ENCODE measurements at places on chromosomes 11 and 22. TPM values are rescaled to one million over a fixed set of nuclear protein-coding genes. Genes with fewer than 3 reads are reported as not detected.

GRCh38 chr11:69473276-69473845, 8.1 kb upstream of the LINC01488 start:
- no peak overlapping the region for H3K4me3 ChIP-seq
- no peaks in the 10 kb centered on the region for H3K27me3 ChIP-seq
- no peaks in the 10 kb centered on the region for H3K4me1 ChIP-seq
- no peaks in the 10 kb centered on the region for H3K36me3 ChIP-seq
- H3K27ac ChIP-seq, result no peak overlapping the region

- DNase-seq, result no peak
- no peak overlapping the region for H3K4me3 ChIP-seq
- no peaks in the 10 kb centered on the region for H3K27me3 ChIP-seq
Measured at GRCh38 chr11:9754010-9754471, 90.2 kb downstream of the SWAP70 start.

DNA sequence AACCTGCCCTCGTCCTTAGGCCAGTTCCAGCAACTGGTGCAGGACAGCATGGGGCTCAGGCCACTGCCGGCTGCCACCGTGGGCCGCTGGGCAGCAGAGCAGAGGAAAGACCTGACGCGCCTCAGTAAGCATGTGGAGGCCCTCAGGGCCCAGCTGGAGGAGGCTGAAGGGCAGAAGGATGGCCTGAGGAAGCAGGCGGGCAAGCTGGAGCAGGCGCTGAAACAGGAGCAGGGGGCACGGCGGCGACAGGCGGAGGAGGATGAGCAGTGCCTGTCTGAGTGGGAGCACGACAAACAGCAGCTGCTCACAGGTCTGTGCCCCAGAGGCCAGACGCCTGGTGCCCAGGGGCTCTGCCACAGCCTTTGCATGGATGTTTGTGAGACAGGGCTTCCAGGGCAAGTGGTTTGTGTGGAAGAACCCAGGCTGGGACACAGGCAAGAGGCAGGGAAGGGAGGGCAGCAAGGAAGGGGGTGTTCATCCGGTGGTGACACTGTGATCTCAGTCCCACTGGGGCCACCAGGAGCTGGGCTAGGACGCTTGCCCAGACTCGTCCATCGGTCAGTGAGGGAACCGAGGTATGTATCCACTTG, 13.9 kb downstream of the CCDC157 start:
- no peaks in the 10 kb centered on the region for H3K27me3 ChIP-seq
- H3K27ac ChIP-seq, result no peak overlapping the region
- no peak for DNase-seq
- no peaks in the 10 kb centered on the region for H3K36me3 ChIP-seq

- no peak overlapping the region for H3K27ac ChIP-seq
- no peaks in the 10 kb centered on the region for H3K27me3 ChIP-seq
- H3K4me3 ChIP-seq, result no peak overlapping the region
- H3K36me3 ChIP-seq, result no peaks in the 10 kb centered on the region
Measured at GRCh38 chr11:2577991-2578928, 121.5 kb downstream of the KCNQ1OT1 start.

DNA sequence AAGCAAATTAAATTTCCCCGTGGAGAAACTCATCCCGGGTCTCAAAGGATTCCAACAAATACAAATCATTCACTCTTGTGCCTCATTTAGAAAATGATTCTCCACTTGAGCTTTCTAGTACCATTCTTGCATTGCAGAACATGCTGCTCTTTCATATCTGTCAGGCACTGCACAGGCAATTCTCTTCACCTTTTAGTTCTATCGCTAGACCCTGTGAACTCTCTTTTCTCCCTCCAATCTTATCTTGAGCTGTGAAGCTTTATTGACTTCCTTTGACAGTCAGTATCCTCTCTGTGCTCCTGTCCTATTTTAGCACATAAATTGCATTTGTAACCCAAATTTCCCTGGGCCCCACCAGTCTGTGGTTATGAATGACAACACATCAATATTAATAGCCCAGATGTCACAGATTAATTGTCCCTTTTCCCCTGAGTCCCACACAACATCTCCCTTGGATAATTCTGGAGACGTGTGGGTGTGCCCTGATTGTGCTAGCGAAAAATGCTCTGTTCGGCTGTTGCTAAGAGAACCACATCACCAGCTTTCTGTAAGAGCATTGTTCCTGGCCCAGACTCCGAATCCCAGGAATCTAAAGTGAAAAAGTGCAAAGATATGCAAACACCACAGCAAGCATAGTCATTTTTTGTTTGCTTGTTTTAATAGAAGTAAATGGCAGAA, 22.4 kb upstream of the SC5D start:
- no peak for DNase-seq
- H3K36me3 ChIP-seq, result no peaks in the 10 kb centered on the region
- no peak overlapping the region for H3K27ac ChIP-seq
- H3K4me1 ChIP-seq, result no peaks in the 10 kb centered on the region
- H3K4me3 ChIP-seq, result no peak overlapping the region
- peaks cover 49% of the 10 kb centered on the region for H3K27me3 ChIP-seq

DNA sequence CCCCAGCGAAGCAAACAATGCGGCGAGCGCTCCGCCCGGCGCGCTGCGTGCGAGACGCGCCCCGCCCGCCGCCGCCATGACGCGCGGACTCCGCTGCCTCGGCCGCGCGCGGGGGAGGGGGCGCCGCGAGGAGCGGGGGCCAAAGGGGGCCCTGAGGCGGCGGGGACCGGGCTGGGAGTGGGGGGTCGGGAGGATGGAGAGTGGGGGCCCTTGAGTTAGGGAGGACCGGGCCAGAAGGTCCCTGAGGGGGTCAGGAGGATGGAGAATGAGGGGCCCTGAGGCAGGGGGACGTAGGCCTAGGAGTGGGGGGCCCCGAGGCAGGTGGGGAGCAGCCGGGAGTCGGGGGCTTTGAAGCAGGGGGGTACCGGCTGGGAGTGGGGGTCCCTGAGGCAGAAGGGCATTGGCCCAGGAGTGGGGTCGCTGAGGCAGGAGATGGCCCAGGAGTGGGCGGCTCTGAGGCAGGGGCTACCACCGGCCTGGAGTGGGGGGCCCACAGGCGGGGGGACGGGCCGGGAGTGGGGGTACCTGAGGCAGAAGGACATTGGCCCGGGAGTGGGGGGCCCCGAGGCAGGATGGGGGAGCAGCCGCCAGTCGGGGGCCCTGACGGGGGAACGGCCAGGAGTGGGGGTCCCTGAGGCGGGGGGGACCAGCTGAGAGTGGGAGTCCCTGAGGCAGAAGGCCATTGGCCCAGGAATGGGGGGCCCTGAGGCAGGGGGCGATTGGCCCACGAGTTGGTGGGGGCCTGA, at the start of gene BRD1:
BRD1 (minus strand) TSS at position 21 of the 746 bp plus-strand sequence. CDS start 3,556 bp downstream, outside the sequence.
- H3K27me3 ChIP-seq, result no peaks in the 10 kb centered on the region
- H3K36me3 ChIP-seq, result peaks cover 8% of the 10 kb centered on the region
- peaks cover 20% of the 10 kb centered on the region for H3K4me1 ChIP-seq
- peak within 1 kb of the TSS; percentile 76 for H3K4me3 ChIP-seq

- DNase-seq, result peak; percentile 96
- peaks cover 40% of the 10 kb centered on the region for H3K36me3 ChIP-seq
- H3K4me3 ChIP-seq, result no peak overlapping the region
- peaks cover 32% of the 10 kb centered on the region for H3K4me1 ChIP-seq
- peak overlapping the region; percentile 73 for H3K27ac ChIP-seq
- H3K27me3 ChIP-seq, result no peaks in the 10 kb centered on the region
Measured at GRCh38 chr11:65279741-65280440, 18.1 kb downstream of the POLA2 start.

Gene HPX
- 4.6 TPM for total RNA-seq

GRCh38 chr22:39943337-39943736, 16.9 kb upstream of the TMA7B start:
- H3K27ac ChIP-seq, result no peak overlapping the region
- DNase-seq, result no peak
- no peak overlapping the region for H3K4me3 ChIP-seq
- no peaks in the 10 kb centered on the region for H3K36me3 ChIP-seq

Gene RAG1
- total RNA-seq, result 0.54 TPM

DNA sequence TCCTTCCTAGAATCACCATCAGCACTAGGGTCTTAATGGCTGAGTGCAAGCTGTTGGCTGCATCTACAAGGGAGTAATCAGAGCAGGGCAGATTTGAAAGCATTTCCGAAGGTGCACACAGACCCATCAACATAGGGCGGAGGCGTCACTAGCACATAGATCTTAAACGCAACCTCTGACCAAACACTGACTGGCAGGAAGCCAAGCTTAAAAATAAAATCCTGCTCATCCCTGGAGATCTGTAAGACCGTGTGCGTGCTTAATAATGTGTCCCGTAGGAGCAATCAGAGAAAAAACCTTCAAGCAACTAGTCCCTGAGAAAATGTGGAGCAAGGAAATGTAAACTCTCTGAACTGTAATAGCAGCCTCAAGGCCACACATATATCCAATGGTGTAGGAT, 470.5 kb downstream of the ETS1 start:
- H3K27me3 ChIP-seq, result no peaks in the 10 kb centered on the region
- no peak overlapping the region for H3K4me3 ChIP-seq
- H3K36me3 ChIP-seq, result no peaks in the 10 kb centered on the region
- no peak for DNase-seq

Gene OR2AG1
- total RNA-seq, result not detected

- H3K27me3 ChIP-seq, result no peaks in the 10 kb centered on the region
- H3K4me3 ChIP-seq, result no peak overlapping the region
- no peak overlapping the region for H3K27ac ChIP-seq
- peaks cover 10% of the 10 kb centered on the region for H3K4me1 ChIP-seq
Measured at GRCh38 chr22:30027169-30027568, 53.1 kb upstream of the HORMAD2 start.

Gene CBL
- 31.1 TPM for total RNA-seq

Gene GNG3
- total RNA-seq, result not detected

GRCh38 chr22:26681395-26681821, 24.0 kb downstream of the MIAT start:
- H3K4me3 ChIP-seq, result no peak overlapping the region
- peaks cover 3% of the 10 kb centered on the region for H3K4me1 ChIP-seq
- H3K27ac ChIP-seq, result no peak overlapping the region
- H3K36me3 ChIP-seq, result no peaks in the 10 kb centered on the region
- DNase-seq, result no peak

Gene DEFB131B
- total RNA-seq, result not detected

DNA sequence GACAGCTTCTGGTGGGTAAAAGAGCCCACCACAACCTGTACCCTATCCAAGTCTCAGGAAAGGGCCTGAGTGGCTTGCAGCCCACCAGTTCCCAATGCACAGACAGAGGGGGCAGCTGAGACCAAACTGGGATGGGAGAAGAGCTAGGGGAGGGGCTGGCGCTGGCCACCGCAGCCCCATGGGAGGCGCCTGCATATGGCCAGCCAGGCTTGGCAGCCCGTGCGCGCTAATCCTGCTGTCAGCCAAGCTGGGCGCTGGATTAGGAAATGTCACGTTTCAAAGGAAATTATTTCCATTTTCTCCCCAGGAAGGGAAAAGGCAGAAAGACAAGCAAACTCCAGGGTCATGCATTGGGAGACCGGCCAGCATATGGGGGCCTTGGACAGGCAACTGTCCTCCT, 236.8 kb downstream of the BUD13 start:
- H3K4me3 ChIP-seq, result no peak overlapping the region
- H3K4me1 ChIP-seq, result no peaks in the 10 kb centered on the region
- DNase-seq, result no peak
- H3K36me3 ChIP-seq, result no peaks in the 10 kb centered on the region

DNA sequence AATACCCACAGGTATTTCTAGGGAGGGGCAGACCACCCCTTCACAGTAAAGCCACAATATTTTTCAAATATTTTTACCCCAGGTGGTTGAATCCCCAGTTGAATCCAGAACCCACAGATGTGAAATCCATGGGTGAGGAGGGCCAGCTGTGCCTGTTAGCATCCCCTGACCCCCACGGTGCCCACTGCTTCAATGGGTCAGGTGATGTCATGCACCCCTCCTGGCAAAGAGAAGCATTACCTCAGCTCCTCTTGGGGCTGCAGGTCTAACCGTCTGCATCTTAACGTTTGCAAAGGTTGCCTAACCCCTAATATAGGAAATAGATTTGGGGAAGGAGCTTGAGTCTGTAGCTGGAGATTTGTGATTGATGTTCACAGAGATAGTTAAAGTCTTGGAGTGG, 24.7 kb upstream of the IL17RA start:
- no peaks in the 10 kb centered on the region for H3K27me3 ChIP-seq
- H3K36me3 ChIP-seq, result peaks cover 12% of the 10 kb centered on the region
- no peak for DNase-seq
- H3K4me1 ChIP-seq, result no peaks in the 10 kb centered on the region

GRCh38 chr11:60357771-60358170, 20.6 kb upstream of the MS4A7 start:
- no peaks in the 10 kb centered on the region for H3K4me1 ChIP-seq
- no peak overlapping the region for H3K27ac ChIP-seq
- H3K27me3 ChIP-seq, result no peaks in the 10 kb centered on the region
- H3K4me3 ChIP-seq, result no peak overlapping the region

DNA sequence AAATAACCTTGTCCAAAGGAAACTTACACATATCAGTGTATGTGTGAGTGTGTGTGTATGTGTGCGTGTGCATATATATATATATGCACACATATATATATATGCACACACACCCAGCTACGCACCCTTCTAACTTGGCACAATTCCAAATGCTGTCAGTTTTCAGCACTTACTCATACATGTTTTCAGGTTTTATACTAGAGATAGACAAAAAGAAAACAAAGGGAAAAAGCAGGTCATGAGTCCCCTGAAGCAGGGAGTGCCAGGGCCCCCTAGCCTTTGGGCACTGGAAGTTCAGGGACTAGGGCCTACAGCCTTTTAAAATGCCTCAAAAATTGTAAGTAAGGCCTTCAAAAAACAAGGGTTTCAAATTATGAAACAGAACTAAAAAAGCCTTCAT, 265.4 kb downstream of the CADM1 start:
- H3K4me1 ChIP-seq, result no peaks in the 10 kb centered on the region
- no peak overlapping the region for H3K4me3 ChIP-seq
- DNase-seq, result no peak
- no peak overlapping the region for H3K27ac ChIP-seq

Gene HBD
- not detected for total RNA-seq

DNA sequence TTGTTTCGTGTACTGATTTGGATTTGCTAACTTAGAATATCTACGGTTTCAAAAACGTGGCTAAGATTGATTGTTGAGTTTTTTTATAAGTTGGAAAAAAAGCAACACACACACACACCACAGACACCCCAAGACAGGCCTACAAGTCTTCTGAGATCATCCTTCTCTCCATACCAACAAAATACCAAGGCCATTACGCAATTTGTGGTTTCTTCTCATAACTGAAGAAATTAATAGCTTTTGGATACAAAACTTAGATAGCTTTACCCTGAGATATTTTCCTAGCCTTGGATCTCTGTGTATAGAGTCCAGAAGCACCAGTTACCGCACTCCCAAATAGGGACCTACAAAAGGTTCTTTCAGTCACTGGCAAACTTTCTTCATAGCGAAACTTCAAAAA, 113.6 kb downstream of the SIK3 start:
- H3K27ac ChIP-seq, result no peak overlapping the region
- H3K36me3 ChIP-seq, result no peaks in the 10 kb centered on the region
- DNase-seq, result no peak
- H3K4me3 ChIP-seq, result no peak overlapping the region
- peaks cover 15% of the 10 kb centered on the region for H3K4me1 ChIP-seq
- no peaks in the 10 kb centered on the region for H3K27me3 ChIP-seq

- no peak for DNase-seq
- no peaks in the 10 kb centered on the region for H3K27me3 ChIP-seq
- H3K27ac ChIP-seq, result no peak overlapping the region
Measured at GRCh38 chr11:61384271-61385242, 7.8 kb upstream of the TMEM216 start.

Gene OR5B21
- not detected for total RNA-seq
